PC-9 (cell line): ENCODE measurements at places on chromosomes 6 and 20.
A peak's percentile ranks its signal among the peaks of the same experiment; 100 is the strongest.

- no peak for DNase-seq
Observed at GRCh38 chr6:163750431-163751031, 336.0 kb downstream of the QKI start.

- no peak for DNase-seq
Observed at GRCh38 chr6:159726255-159726917, 920 bp upstream of the WTAP start.

DNA sequence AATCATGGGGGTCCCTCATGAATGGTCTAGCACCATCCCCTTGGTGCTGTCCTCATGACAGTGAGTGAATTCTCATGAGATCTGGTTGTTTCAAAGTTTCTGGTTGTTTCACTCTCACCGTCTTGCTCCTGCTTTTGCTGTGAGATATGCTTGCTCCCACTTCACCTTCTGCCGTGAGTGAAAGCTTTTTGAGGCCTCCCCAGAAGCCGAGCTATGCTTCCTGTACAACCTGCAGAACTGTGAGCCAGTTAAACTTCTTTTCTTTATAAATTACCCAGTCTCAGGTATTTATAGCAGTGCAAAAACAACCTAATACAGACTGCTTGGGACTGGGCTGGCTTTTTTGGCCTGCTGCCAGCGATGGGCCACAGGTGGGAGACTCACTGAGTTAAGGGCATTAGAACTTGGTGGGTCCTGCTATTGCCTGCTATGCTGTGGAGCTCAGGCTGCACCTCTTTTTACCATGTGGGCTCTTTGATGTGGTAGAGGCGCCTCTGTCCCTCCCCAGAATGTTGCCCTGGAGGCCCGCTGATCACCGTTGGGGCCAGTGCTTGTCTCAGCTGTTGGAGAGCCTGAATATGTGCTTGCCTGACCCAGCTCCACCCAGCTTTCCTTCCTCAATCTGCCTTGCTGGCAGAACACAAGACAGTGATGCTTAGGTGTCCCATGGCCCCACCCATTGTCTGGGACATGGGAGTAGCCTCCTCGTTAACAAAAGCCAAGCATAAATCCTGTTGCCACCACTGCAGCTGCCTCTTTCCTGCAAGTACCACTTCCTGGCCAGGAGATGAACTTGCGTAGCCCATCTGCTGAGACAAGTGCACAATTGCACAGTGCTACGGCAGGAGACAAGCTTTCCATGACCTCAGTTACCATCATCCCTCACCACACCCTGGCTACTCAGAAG is 47.1 kb downstream of the IGF2R start:
- no peak for DNase-seq

GRCh38 chr6:36028877-36029324 is 1.3 kb downstream of the MAPK14 start:
- peak; percentile 50 for DNase-seq

DNA sequence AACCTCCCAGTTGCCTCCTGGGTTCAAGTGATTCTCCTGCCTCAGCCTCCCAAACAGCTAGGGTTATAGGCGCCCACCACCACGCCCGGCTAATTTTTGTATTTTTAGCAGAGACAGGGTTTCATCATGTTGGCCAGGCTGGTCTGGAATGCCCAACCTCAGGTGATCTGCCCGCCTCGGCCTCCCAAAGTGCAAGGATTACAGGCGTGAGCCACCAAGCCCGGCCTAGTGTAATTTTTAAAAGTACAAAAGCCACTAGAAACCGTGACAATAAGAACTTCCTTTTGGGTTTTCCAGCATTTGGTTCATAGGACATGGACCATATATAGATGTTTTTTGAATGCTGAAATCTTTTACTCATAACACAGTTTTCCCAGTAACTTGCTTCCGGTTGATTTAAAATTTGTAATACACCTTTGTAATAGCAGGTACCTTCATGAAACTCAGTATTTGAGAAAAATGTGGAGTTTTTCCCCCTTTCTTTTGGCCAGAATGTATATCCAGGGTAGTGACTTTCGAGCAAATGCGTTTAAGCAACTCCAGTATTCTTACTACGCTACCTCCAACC is 467 bp downstream of the PXT1 start:
- no peak for DNase-seq

DNA sequence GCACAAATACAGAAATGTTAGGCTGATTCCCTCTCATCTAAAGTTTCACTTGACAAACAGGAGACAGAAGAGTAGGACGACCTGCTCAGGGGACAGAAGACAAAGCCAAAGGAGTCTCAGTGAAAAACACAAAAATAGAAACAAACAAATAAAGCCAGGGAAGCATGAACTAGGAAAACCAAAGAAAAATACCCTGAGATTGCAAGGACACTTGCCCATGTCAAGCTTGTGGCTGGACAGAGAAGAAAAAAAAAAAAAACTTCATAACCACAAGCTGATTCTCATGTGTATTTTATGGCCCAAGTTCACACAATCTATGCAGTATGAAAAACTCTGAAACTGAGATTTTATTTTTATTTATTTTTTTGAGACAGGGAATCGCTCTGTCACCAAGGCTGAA is 85.6 kb upstream of the BEND6 start:
- no peak for DNase-seq

DNA sequence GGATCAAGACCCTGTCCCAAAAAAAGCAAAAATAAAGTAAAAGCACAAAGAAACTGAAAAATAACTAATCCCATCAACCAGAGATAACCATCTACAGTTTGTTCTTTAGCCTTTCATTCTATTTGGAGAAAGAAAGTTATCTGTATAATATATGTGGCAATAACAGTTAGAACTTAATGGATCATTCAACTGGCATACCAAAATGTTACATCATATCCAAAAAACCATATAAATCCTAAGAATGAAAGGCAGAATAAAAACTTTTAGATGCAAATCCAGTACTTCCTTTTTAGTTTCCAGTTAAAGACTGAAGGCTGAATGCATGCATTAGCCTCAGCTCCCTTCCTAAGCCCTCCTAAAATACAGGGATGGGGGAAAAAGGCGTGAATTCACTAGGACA is 25.2 kb downstream of the ILRUN start:
- no peak for DNase-seq

DNA sequence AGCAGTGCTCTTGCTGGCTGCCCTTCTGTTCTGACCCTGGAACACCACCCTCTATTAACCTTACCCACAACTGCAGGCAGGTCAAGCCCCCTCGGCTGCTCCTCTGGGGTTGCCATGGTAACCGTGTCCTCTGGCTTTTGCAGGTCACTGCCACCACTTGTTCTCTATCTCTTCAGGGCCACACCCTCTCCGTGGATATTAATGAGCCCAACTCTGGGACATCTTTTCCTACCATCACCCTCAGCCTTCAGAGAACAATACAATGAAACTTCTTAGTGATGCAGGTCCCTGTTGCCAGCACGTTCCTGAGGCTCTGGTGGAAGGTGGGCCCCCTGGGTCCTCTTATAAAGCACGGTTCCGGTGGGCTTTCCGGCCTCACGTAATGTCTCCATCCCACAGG is 30.8 kb upstream of the MICB start:
- no peak for DNase-seq

DNA sequence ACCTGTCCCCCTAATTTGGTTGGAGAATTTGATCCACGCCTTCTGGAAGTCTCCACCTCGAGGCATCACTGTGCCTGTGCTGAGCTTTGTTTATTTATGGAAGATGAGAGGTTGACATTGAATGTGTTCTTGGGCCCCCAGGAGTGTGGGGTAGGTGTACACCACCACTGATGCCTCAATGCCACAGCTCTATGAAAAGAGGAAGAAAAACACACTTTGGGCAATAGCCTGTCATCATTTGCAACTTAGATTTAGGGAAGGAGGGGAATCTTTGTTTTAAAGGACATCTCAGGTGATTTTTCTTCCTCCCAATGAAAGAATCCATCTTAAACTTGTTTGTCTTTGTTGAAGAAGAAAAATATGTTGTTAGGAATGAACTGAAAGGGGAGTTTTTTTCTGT is 42.6 kb downstream of the TBC1D7 start:
- no peak for DNase-seq

- DNase-seq = peak; percentile 71
Observed at GRCh38 chr20:45041464-45042337, 59.2 kb downstream of the KCNS1 start.

DNA sequence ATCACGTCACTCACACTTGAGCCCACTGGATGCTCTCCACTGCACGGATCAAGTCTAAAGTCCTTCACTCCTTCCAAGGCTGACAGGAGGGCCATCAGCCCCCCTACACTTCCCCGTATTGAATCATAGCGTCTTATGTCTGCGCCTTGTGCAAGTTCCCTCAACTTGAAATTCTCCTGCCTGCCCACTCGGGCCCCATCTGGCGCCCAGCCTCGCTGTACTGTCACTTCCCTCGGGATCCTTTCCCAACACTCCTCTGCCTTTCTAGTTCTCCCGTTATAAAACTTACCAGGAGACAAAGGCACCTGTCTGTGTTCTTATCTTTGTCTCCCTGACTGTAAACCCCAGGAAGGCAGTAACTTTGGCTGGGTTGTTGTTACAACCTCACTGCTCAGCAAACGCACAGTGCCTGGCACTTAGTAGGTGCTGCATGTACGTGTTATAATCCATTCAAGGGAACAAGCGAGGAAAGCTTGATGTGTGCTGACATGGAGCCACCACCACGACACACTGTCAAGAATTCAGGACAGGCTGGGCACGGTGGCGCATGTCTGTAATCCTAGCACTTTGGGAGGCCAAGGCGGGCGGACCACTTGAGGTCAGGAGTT is 33.8 kb upstream of the ZFAND3 start:
- DNase-seq = no peak

- peak; percentile 68 for DNase-seq
Observed at GRCh38 chr6:74631564-74631963, 574.3 kb downstream of the COL12A1 start.

GRCh38 chr6:38604700-38605099 is 35.0 kb downstream of the BTBD9 start:
- DNase-seq = no peak

DNA sequence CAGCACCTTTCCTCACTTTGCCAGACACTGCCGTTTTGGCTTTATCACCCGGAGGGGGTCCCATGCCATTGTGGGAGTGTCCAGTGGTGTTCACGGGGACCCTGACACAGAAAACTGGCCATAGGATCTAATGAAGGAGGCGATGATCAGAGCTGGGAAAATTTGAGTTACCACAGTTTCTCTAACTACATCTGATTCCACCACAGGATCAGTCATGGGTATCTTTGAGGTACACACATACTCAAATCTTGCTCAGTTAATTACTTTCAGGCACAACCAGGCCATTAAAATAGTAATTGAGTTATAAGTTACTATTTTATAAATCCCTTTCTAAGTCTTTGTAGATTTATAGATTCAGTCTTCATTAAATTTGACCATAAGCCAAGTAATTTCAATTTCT is 215.1 kb downstream of the PRL start:
- no peak for DNase-seq

DNA sequence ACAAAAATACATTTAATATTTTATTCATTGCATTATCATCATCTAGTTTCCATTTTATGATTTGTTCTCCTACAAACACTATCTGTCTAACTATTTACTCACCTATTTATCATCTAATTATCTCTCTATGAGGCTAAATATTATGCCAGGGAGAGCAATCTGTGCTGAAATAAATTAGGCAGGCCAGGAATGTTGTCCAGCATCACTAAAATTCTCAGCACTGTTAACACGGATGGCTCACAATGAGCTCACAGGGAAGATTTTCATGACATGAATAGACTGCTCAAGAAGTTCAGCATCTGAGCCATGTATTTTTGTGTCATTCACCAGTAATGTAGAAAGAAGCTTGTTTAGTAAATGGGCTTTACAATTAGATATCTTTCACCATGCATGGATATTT is 1277.2 kb downstream of the GRIK2 start:
- DNase-seq = no peak
